ENCODE measurements at places on chromosomes 7 and 10.

- DNase-seq, result no peak
These were observed 20.4 kb downstream of the JCAD start for GRCh38 chr10:30038781-30039536.

DNA sequence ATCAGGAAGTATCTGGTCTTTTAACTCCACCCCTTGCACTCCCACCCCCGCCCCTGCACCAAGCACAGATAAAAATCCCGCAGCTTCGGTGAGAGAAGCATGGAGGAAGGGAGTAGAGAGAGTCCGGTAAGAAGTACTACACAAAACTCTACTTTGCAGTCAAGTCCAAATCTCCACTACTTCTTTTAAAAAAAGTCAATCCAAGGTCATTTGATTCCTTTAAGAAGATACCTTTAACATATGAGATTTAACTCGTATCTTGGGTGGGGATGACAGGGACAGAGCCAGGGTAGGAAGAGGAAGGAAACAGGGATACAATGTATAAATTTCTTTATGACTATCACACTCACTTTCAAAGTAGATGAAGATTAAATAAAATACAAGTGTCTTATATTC, 132.1 kb downstream of the NRBF2 start:
- DNase-seq, result no peak

DNA sequence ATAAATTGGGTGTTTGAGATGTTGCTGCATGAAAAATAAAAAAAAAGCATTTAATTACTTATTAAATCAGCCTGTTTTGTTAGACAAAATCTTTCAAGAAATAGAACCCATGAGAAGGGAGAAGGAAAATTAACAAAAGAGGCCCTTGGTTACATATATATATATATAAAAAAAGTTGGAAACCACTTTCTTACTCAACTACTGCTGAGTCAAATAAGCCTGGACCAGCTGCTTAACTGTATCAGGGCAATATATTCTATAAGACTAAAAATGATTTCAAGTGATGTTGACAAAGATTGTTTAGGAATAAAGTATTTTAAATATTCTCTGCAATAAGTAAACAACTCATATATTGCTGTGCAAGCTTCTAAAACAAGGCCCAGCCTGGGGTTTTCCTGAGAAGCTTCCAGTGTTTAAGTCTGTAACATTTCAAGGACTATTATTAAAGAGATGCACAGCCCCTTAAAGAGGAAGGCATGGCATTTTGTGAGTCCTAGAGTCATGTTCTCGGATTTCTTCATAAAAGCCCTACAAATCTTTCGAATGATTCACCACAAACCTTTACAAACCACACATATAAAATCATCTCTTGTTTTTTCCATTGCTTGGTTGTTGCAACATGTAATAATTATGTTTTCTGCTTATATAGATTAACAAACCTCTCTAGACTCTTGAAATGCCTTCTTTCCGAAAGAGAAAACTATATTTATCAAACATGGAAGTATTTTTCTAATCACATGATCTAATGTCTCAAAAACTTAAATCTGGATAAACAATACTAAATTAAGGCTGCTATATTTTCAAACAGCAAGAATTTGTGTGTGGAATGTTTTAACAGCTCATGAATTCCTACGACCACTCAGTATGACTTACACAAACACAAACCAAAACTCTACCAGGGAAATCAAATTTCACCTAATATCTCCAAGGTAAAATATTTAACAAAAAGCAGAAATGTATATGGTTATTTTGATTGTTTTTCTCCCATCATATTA, 14.3 kb downstream of the JAZF1 start:
- no peak for DNase-seq

DNA sequence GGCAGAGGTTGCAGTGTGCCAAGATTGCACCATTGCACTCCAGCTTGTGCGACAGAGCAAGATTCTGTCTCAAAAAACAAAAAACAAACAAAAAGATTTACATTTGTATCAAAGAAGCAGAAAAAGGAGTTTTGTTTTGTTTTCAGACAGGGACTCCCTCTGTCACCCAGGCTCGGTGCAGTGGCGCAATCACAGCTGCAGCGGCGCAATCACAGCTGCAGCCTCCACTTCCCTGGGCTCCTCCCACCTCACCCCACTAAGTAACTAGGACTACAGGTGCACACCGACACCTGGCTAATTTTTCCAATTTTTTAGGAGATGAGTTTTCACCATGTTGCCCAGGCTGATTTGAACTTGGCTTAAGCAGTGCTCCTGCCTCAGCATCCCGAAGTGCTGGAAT, 1.8 kb downstream of the ARMC10 start:
- no peak for DNase-seq

DNA sequence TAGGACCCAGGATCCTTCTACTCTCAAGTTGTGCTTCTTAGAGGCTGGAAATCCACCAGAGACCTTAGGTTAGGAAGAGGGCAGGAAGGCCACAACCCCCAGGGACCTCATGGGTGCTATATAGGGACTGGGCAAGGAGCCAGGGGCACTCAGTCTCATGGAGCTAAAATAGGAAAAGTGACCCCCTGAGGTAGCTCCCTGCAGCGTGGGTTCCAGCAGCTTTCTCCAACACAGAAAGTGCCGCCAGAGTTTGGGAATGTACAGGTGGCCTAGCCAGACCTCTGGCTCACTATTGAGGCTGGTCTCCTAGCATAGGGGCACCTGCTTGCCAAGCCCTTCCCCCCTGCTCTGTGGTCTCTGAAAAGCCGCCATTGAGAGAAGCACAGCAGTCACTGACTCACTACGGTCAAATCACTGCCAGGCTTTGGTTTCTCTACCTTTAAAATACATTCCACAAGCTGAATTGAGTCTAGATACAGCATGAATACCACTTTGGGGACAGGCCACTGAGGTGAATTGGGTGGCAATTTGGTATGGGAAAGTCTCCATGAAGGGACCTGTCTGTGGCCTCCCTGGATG, 333.2 kb upstream of the PODXL start:
- DNase-seq, result no peak

GRCh38 chr7:76395965-76396726, 13.4 kb downstream of the SSC4D start:
- peak; percentile 19 for DNase-seq

DNA sequence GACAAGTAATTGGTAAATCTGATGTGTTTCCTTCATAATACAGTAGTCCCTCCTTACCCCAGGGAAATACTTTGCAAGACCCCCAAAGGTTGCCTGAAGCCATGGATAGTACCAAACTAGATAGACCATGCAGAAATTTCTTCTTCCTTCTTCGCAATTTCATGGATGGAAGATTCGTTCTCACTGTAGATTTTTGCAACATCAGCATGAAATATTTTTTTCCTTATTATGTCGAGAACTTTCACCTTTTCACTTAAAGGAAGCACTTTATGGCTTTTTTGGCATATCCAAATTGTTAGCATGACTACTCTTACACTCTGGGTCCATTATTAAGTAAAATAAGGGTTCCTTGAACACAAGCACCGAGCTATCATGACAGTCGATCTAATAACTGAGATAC, 333.2 kb downstream of the LHFPL3 start:
- no peak for DNase-seq

GRCh38 chr7:108091461-108091831, 38.7 kb downstream of the LAMB4 start:
- DNase-seq, result no peak

DNA sequence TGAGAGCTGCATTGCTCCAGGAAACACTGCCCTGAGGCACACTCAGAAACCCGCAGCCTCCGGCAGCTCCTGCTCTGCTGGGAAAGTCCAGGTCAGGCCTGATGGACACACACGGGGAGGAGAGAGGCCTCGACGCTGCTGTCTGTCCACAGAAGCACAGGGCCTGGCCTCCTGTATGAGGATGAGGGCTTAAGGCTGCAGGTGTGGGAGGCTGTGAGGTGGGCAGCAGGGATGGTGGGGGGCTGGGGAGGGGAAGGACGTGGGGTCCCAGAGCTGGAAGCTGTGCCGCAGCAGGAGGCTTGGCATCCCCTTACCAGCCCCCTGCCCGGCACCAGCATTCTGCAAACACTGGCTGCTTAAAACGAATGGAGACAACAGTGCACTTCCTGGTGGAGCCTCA, 186.2 kb downstream of the DNAJB6 start:
- DNase-seq, result no peak

DNA sequence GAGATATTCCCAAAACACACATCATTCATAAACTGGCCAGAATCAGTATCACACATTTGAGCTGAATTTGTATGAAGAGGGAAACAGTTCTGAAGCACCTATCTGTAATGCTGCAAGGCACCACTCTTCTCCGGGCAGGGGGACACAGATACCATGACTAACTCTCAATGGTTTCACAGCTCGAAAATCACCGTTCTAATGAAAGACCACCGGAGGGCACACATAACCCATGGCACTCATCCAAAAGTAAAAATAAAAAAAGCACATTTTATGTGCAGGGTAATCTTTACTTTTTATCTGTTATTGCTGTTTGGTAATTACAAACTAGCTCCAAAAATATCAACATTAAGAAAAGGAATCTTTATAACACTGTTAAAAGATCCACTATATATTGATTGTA, 137.5 kb downstream of the PARD3 start:
- no peak for DNase-seq

GRCh38 chr10:119362122-119362521, 154.8 kb downstream of the GRK5 start:
- no peak for DNase-seq

- no peak for DNase-seq
These were observed 83.1 kb downstream of the PRPF18 start for GRCh38 chr10:13669901-13670300.

DNA sequence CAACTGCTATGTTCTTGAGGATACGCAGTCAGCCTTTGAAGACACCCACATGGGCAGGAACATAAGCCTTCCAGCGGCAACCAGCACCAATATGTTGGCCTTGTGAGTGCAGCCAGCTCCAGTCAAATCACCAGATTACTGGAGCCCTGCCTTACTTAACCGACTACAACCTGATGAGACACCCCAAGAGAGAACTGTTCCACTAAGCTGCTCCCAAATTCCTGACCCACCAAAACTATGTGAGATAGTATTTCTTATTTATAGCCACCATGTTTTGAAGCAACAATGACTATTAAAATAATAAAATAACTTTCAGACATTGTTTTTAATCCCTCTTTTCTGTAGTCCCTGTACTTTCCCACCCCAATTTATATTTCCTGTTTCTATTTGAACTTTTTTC, 179.6 kb downstream of the ADK start:
- DNase-seq, result no peak

DNA sequence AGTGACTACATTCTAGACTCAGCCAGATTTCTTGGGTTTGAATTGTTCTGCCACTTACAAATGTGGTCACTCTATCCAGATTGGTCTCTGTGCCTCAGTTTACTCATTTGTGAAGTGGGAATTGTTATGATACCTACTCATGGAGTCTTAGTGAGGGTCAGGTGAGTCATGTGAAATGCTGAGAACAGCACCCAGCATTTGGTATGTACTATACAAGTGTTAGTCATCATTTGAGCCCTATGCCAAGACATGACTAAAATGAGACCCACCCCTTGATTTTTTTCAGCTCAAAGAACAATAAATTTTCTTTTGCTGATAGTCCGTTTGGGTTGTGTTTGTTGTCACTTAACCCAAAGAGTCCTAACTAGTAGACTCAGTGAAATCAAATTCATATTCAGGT, 92.8 kb downstream of the CHN2 start:
- no peak for DNase-seq

DNA sequence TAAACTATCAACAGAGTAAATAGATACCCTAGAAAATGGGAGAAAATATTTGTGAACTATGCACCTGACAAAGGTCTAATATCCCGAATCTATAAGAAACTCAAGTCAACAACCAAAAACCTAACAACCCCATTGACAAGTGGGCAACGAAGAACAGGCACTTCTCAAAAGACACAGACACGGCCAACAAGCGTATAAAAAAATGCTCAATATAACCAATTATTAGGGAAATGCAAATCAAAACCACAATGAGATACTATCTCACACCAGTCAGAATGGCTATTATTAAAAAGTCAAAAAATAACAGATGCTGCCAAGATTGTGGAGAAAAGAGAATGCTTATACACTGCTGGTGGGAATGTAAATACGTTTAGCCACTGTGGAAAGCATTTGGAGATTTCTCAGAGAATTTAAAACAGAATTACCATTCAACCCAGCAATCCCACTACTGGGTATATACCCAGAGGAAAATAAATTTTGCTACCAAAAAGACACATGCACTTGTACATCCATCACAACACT, 63.2 kb upstream of the CAV2 start:
- DNase-seq, result no peak

GRCh38 chr10:106183041-106183440, 981.5 kb downstream of the SORCS1 start:
- no peak for DNase-seq

GRCh38 chr10:118356628-118357027, 14.5 kb upstream of the FAM204A start:
- DNase-seq, result no peak

GRCh38 chr7:5088906-5089305, 43.2 kb downstream of the RBAK start:
- DNase-seq, result no peak

DNA sequence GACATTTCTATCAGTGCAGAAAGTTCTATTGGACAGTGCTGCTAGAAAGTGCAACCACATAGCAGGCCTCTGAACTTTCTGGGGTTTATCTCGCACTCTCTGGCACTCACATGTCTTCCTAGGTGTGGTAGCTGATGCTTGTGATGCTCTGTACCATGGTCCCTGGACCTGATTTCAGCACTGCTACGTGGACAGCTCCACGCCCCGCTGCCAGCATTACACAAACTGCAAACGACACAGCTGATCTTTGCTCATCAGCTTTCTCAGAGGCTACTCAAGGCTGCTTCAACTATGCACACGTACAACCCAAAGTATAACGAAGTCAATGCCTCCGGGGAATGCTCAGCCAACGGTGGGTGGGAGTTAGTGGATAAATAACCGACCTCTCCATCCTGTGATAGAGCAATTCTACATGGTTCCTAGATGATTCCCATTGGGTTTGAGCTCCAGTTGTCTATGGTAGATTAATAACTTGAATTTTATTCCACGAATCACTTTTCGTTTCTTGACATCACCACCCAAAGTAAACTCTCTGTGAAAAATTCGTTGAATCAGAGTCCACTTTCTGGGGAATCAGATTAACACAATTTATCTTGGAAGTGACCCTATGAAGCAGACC, 302.5 kb downstream of the ACTR3B start:
- no peak for DNase-seq

DNA sequence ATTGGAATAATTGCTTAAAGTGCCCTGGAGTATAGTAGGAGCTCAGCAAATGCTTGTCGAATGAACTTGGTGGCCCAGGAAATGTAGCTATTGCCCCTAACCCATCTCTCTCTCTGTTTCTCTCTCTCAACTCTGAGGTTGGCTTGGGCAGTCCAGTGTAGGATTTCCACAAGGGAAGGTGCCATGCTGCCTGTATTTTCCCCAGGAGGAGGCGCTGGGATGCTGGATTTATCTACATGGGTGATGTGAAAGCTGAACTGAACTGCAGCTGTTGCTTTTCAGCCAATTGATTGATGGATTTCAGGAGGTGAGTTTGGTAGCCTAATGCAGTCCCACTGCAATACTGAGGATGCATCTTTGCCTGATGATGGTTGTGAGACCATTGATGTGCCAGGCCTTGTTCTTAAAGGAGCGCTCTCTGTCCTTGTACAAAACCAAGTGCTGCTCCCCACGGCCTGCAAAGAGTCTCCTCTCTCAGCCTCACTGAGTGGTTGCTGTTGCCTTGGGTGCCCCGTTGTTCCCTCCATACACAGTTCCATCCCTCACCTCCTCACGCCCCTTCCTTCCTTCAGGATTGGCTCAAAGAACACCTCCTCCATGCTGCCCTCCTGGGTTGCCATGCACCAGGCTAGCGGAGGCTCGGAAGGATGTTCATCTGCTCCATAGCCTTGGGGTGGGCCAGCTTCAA, 200.6 kb downstream of the GLRX3 start:
- no peak for DNase-seq

GRCh38 chr10:43854007-43854406, 205.3 kb upstream of the ZNF32 start:
- no peak for DNase-seq
